ENCODE measurements at places on chromosomes 13 and 19.

- peak; percentile 94 for DNase-seq
Observed at GRCh38 chr19:49664171-49665035, 1.3 kb downstream of the IRF3 start.

GRCh38 chr19:23526302-23526701, 131.0 kb upstream of the ZNF91 start:
- DNase-seq, result no peak

GRCh38 chr19:54462655-54463530, 685 bp downstream of the LENG9 start:
- DNase-seq, result no peak

DNA sequence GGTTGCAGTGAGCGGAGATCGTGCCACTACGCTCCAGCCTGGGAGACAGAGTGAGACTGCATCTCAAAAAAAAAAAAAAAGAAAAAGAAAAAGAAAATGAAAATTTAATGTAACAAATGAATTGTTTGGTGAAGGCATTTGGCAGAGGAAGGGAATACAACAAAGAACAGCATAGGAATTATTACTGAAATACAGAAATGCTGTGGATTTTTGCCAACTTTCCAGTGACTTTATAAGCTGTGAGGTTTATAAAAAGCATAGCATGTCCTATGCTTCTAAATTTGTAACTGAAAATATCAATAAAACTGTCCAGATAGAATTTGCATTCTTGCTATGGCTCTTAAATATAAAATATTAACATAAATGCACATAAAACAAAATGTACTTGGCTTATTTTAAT, 112.9 kb upstream of the IRS2 start:
- DNase-seq, result no peak

GRCh38 chr13:72383646-72384045, 343.8 kb downstream of the MZT1 start:
- DNase-seq, result no peak

DNA sequence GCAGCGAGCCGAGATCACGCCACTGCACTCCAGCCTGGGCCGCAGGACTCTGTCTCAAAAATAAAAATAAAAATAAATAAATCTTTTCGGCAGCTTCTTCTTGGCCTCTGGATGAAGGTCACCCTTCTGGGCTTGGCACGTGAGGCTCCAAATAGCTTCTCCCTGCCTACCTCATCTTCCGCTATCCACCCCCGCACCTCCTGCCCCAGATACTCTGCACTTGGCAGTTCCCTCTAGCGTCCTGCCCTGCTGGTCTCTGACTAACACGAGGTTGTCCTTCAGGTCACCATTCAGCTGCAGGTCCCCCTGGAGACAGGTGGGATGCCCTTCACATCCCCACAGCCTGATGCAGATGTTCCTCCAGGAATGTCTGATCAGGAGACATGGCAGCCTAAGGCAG, 8.5 kb upstream of the CCL25 start:
- DNase-seq, result no peak

DNA sequence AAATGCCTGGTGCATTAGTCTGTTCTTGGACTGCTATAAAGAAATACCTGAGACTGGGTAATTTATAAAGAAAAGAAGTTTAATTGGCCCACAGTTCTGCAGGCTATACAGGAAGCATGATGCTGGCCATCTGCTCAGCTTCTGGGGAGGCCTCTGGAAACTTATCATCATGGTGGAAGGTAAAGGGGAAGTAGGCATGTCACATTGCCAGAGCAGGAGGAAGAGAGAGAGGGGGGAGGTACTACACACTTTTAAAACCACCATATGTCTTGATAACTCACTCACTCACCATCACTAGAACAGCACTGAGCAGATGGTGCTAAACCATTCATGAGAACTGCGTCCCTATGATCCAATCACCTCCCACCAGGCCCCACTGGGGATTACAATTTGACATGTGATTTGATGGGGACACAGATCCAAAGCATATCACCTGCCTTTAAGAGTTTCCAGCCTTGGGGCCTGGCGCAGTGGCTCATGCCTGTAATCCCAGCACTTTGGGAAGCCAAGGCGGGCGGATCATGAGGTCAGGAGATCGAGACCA, 219.0 kb downstream of the KATNAL1 start:
- DNase-seq, result no peak

DNA sequence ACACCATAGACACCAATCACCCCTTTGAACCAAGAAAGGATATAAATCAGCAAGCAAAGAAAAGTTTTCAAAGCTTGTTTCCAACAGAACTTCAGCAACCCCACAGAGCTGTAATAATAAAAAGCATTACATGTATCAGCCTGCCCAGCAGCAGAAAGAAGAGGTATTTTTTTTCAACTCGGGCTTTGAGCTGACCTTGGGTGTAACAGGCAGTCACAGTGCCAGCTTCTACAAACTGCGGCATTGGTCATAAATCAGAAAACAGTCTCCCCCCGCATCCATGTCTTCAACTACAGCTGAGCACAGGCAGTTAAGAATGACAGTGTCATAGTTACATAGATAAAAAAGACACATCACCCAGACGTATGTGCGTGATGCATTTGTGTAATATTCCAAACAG, 671.0 kb upstream of the SLITRK1 start:
- DNase-seq, result no peak

DNA sequence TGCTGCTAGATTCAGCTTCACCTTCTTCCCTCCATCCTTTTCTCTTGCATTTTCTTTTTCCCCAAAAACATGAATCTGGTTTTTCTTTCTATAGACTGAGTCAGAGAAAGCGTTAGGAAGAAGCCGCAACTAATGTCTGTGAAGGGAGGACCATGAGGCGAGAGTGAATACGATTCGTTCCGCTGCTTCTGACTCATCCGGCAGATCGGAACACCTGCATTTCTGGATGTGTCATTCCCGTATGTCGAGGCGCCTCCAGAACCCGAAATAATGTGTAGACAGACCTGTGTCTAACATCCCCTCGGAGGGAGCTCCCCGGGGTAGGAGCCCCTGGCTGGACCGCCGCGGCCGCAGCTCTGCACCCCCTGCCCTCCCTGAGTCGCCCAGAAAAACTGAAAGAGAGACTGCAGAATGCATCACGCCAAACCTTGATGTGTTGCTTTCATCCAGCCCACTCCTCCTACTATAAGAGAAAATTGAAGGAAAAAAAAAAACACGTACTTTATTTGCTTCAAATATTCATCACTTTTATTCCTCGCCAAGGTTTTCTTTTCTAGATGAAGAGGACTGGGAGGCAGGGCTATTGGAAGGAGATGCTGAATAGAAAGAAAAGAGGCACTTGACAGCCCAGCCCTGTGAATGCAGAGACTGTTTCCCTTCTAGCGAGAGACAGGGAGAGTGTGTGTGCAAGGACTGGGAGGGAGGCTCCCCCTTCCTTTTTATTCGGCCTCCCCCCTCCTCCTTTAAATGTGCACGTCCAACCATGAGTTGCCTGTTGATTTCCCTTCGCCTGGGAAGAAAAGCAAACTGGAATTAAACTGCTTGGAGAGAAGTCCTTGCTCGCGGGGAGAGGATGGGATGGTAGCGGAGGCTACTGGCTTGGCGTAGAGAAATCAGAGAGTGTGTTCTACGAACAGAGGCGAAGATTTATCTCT, 616 bp upstream of the PCDH17 start:
- DNase-seq, result no peak

GRCh38 chr13:38528986-38529385, 157.9 kb upstream of the FREM2 start:
- no peak for DNase-seq

DNA sequence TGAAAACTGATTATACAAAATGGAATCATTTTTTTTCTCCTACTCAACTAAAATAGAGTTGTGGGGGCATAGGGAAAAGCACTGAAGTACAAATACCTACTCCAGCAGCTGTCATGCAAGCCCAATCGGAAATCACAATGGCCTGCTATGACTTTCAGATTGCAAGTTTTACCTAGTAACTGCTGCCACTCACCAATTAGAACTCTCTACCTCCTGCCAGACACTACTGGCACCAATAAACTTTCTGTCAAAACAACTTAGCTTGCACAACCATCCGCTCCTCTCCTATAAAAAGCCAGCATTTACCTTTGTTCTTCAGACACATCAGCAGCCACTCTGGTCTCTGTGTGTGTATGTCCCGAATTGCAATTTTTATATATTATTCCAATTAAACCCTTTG, 9.3 kb upstream of the TRPC4 start:
- DNase-seq, result no peak

DNA sequence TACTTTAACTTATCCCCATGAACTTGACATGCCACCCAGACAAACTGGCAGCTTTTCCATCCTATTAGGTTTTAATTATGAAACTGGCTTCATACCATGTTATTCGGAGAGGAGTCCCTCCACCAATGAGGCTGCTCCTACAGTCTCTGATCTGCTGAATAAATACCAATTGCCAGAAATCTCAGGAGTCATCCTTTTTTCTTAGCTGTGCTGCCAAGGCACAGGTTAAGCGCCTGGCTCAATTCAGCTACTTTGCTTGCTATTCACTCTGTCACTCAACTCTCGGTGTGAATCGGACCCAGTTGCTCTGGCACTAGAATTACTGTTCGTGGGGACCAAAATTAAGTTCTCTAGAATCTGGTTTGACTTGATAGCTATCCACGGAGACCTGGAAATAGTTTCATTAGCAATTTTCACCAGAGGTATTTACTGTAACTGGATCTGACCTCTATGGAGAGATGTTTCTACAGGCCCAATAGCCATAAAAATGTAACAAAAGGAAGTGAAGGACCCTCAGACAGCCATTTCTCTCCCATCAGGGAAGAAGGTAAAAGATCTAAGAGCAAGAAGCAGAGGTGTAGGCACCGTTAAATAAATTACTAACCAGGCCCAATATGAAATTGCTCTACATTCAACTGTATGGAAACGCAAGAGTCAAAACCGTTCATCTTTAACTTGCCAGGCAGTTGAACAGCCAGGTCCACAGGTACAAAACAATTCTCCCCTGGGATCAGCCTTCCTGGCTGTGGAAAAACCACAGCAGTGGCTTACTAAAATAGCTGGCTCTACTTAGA, 5.4 kb downstream of the ZC3H4 start:
- DNase-seq, result no peak

GRCh38 chr19:6101991-6102390, 8.3 kb downstream of the RFX2 start:
- no peak for DNase-seq

GRCh38 chr13:20924758-20925394, 22.3 kb upstream of the XPO4 start:
- peak; percentile 41 for DNase-seq

DNA sequence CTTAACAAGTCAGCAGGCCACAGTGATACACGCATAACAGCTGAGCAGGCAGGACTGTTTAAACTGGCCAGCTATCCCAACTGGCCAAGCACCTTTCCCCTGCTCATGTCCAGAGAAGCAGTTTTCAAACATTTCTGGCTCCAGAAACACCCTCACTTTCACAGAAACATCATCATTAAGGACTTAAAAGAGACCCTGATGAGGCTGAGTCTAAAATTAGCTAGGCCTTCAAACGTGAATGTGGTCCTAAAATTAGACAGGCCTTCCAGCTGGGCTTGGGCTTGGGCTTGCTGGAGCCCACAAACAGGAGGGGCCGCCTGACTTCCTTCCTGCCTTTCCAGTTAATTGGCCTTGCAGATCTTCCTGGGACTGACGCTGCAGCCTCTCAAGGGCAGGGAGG, 334.2 kb downstream of the DNAJC15 start:
- DNase-seq, result no peak

- DNase-seq, result no peak
Observed at GRCh38 chr13:113304121-113304520, 7.1 kb downstream of the LAMP1 start.

DNA sequence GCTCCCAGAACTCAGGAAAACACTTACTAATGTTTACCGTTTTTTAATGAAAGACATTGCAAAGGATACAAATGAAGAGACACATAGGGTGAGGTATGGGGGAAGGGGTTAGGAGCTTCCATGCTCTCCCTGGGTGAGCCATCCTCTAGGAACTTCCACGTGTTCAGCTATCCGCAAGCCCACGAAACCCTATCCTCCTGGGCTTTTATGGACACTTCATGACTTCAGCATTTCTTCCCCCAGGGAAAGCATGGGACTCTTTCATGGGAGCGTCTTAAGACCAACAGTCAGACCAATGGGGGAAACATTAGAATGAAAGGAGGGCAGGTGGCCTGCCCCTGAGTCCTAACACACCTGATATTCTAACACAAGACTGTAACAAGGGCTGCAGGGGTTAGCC, 6.6 kb upstream of the ESD start:
- no peak for DNase-seq

- no peak for DNase-seq
Observed at GRCh38 chr13:41145136-41145908, 12.7 kb upstream of the KBTBD6 start.

GRCh38 chr19:48772503-48772953, 17.2 kb downstream of the FGF21 start:
- no peak for DNase-seq

DNA sequence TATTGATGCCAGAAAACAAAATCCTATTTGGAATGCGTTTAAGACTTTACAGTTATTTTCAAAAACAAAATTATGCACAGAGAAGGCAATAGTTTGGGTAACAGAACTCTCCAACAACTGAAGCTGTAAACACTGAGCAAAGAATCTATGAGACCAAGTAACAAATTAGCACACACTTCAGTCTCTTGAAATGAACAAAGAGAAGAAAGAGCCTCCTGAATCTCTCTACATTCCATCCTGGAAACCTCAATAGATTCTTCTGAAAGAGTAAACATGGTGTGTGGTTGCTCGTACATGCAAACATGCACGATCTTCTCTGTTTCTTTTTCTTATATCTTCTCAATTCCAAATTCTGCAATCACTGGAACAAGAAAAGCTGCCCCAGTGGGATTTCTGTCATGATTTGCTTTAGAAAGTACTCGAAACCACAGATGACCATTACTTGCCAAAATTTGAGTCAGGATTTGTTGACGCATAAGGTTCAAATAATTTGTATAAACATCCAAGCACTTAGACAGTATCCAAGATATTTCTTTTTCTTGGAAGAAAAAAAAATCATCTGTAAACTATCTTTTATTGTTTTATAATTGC, 137.9 kb upstream of the DACH1 start:
- no peak for DNase-seq

- no peak for DNase-seq
Observed at GRCh38 chr13:41909506-41909905, 51.4 kb downstream of the VWA8 start.

DNA sequence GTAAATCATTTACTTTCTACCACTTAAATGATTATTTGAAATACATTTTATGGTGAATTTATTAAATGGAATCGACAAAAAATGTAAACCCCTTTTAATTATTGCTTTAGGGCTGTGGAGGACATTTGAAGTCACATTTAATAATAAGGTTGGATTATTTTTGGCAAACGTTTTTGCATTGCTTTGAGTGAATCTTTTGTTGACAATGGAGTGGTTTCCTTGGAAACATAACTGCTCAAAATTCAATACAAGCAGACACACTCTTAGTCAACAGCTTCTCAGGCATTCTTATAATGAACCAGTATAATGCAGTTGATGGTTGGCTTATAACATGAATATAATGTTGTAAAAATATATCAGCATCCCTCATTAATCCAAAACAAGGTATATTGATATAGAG, 104.7 kb downstream of the DCLK1 start:
- DNase-seq, result no peak

DNA sequence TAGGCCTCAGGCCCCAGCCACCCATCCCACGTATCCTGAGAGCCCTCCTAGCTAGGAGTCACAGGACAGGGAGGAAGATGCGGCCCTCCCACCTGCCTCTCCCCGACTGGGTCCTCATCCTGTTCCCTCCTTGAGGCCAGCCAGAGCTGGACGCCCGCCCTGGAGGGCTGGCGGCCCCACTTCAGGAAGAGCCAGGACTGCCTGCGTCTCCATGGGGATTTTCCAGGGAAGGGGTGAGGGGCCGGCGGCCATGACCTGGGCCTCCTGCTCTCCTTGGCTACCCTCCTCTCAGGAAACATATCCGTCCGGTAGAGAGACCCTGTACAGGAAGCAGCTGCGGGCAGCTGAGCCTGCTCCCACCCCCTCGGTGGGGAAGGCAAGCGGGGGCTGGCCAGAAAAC, 11.3 kb upstream of the PRKD2 start:
- no peak for DNase-seq

Measured in activated CD8-positive, alpha-beta memory T cell treated with anti-CD3 and anti-CD28 coated beads for 1 hour (primary cell).